ENCODE measurements at places on chromosomes 5 and 9. TPM values are rescaled to one million over a fixed set of nuclear protein-coding genes. Genes with fewer than 3 reads are reported as not detected.

PIGO gene
- total RNA-seq, result 52.2 TPM

IFNE gene
- total RNA-seq, result 2.2 TPM

OMD gene
- not detected for total RNA-seq

SPINK4 gene
- total RNA-seq, result not detected

COL23A1 gene
- total RNA-seq, result not detected

HMGXB3 gene
- 29.7 TPM for total RNA-seq

TNFSF8 gene
- not detected for total RNA-seq

CCL21 gene
- not detected for total RNA-seq

TDRD7 gene
- total RNA-seq, result 11.6 TPM

OR1Q1 gene
- total RNA-seq, result not detected
